ENCODE measurements at places on chromosomes 7 and 10. TPM values are rescaled to one million over a fixed set of nuclear protein-coding genes. Genes with fewer than 3 reads are reported as not detected.
A peak's percentile ranks its signal among the peaks of the same experiment; 100 is the strongest.

Gene ADAM22
- 2.6 TPM for total RNA-seq

Gene CPA2
- total RNA-seq: not detected

Gene C10orf67
- 0.93 TPM for total RNA-seq

Gene ZNF117
- total RNA-seq: 13.3 TPM

- H3K4me1 ChIP-seq: no peaks in the 10 kb centered on the region
- H3K27me3 ChIP-seq: no peaks in the 10 kb centered on the region
- H3K4me3 ChIP-seq: no peak overlapping the region
- DNase-seq: no peak
- H3K27ac ChIP-seq: no peak overlapping the region
Observed at GRCh38 chr10:62352356-62352970, 21.7 kb upstream of the ZNF365 start.

GRCh38 chr10:85925201-85925750 lies 441.3 kb downstream of the GRID1 start:
- H3K36me3 ChIP-seq: no peaks in the 10 kb centered on the region
- DNase-seq: no peak
- H3K27ac ChIP-seq: no peak overlapping the region
- H3K4me1 ChIP-seq: no peaks in the 10 kb centered on the region
- no peak overlapping the region for H3K4me3 ChIP-seq
- H3K27me3 ChIP-seq: no peaks in the 10 kb centered on the region

- no peaks in the 10 kb centered on the region for H3K27me3 ChIP-seq
- no peaks in the 10 kb centered on the region for H3K36me3 ChIP-seq
- H3K4me1 ChIP-seq: no peaks in the 10 kb centered on the region
- no peak for DNase-seq
Observed at GRCh38 chr10:34762603-34763299, 52.3 kb downstream of the PARD3 start.

GRCh38 chr7:120785095-120785494 lies 72.8 kb downstream of the TSPAN12 start:
- no peak overlapping the region for H3K4me3 ChIP-seq
- no peak overlapping the region for H3K27ac ChIP-seq

DNA sequence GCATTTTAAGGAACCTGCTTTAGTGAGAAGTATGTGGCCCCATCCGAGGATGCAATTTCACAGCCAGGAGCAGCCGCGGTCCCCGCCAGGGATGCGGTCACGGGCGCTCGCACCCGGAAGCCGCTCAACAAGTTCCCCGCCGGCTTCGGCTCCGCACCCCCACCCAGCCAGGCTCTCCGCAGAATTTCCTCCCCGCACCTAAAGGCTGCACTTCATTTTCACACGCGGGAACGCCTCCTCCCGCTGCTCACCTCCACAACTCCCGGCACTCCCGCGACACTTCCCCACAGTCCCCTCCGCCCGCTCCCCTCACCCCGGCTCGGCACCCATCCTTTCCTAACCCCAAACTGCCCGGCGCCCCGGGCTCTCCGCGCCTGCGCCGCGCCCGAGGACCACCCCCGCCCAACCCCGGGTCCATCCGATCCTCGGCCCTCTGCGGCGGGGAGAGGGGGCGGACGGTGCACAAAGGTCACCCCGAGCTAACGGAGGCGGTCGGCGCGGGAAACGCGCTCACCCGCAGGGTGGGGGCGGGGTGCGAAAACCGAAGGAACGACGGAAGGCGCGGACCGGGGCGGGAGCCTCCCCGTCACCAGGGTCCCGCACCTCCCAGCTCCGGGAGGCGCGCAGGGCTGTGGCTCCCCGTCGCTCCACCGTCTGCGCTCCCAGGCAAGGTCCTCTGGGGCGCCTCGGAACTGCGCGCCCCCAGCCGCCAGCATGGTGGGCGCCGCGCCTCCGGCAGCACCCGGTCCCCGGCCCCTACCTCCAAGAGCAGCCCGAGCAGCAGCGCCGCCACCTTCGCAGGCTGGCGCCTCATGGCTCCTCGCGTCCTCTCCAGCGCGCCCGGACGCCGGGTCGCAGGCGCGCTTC lies 558 bp downstream of the VOPP1 start:
- peak; percentile 61 for DNase-seq
- no peaks in the 10 kb centered on the region for H3K36me3 ChIP-seq
- peak overlapping the region; percentile 85 for H3K27ac ChIP-seq
- H3K4me3 ChIP-seq: peak overlapping the region; percentile 89
- H3K27me3 ChIP-seq: no peaks in the 10 kb centered on the region
- H3K4me1 ChIP-seq: peaks cover 52% of the 10 kb centered on the region

DNA sequence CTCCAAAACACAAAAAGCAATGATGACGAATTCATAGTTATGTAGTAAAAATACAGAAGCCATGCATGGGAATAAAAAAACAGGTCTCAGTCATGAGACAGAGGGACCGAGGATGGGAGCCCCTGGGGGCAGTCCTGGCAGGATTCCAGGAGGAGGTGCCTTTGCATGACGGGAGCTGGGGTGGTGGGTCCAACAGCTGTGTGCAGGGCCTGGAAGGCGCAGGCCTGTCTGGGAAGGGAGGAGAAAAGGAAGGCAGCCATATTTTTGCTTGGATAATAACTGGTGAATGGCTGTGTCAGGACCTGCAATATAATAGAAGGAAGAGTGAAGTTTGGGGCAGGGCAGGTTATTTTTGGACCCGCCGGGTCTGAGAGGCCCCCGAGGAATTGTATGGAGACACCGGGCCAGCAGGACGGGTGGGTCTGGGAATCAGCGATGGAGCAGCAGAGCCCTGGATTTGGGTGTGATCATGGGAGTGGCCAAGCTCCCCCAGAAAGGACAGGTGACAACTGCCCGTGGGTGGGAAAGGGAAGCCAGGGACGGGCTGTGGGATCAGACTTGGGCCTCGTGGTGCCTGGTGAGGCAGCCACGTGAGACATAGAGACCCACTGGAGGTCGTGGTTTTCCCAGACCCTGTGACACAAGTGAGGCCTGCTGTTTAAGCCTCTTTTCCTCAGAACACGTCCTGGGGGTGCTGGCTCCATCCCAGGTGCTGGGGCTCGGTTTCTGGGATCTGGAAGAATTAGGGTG lies 2.9 kb upstream of the JAKMIP3 start:
- H3K27ac ChIP-seq: no peak overlapping the region
- peaks cover 67% of the 10 kb centered on the region for H3K27me3 ChIP-seq
- H3K4me3 ChIP-seq: no peak overlapping the region
- H3K4me1 ChIP-seq: no peaks in the 10 kb centered on the region

- H3K27ac ChIP-seq: no peak overlapping the region
- H3K4me3 ChIP-seq: no peak overlapping the region
- no peaks in the 10 kb centered on the region for H3K27me3 ChIP-seq
- H3K4me1 ChIP-seq: no peaks in the 10 kb centered on the region
- no peaks in the 10 kb centered on the region for H3K36me3 ChIP-seq
Observed at GRCh38 chr7:18916826-18917225, 200.6 kb downstream of the TWIST1 start.

GRCh38 chr7:1156782-1157535 lies 3.0 kb downstream of the ZFAND2A start:
- peaks cover 11% of the 10 kb centered on the region for H3K4me1 ChIP-seq
- H3K4me3 ChIP-seq: no peak overlapping the region
- no peaks in the 10 kb centered on the region for H3K27me3 ChIP-seq
- no peak overlapping the region for H3K27ac ChIP-seq
- H3K36me3 ChIP-seq: no peaks in the 10 kb centered on the region

DNA sequence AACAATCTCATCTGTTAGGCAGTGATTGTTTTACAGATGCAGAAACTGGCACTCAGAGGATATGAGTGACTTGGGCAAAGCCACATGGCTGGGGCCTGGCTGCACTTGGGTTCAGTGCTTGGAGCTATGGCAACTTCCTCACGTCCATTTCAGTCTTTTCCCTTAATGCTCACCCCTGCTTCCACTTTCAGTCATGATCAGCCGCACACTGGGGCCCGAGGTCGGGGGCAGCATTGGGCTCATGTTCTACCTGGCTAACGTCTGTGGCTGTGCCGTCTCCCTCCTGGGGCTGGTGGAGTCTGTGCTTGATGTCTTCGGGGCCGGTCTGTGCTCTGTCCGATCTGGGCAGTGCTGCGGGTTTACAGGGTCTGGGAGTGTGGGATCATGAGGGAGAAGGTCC lies 3.0 kb downstream of the SLC12A9 start:
- H3K4me3 ChIP-seq: no peak overlapping the region
- no peak for DNase-seq
- peaks cover 26% of the 10 kb centered on the region for H3K4me1 ChIP-seq
- H3K27ac ChIP-seq: no peak overlapping the region
- H3K36me3 ChIP-seq: no peaks in the 10 kb centered on the region
- H3K27me3 ChIP-seq: no peaks in the 10 kb centered on the region

GRCh38 chr10:6229746-6230145 lies 27.0 kb downstream of the PFKFB3 start:
- H3K4me3 ChIP-seq: no peak overlapping the region
- H3K4me1 ChIP-seq: no peaks in the 10 kb centered on the region
- no peak for DNase-seq
- no peaks in the 10 kb centered on the region for H3K27me3 ChIP-seq
- no peaks in the 10 kb centered on the region for H3K36me3 ChIP-seq

GRCh38 chr7:96401200-96401599 lies 79.3 kb upstream of the SLC25A13 start:
- no peaks in the 10 kb centered on the region for H3K4me1 ChIP-seq
- no peaks in the 10 kb centered on the region for H3K27me3 ChIP-seq
- no peaks in the 10 kb centered on the region for H3K36me3 ChIP-seq
- no peak overlapping the region for H3K4me3 ChIP-seq

GRCh38 chr7:13839063-13839462 lies 150.4 kb downstream of the ETV1 start:
- H3K36me3 ChIP-seq: no peaks in the 10 kb centered on the region
- H3K4me3 ChIP-seq: no peak overlapping the region
- no peaks in the 10 kb centered on the region for H3K27me3 ChIP-seq
- no peaks in the 10 kb centered on the region for H3K4me1 ChIP-seq
- no peak overlapping the region for H3K27ac ChIP-seq

- no peaks in the 10 kb centered on the region for H3K27me3 ChIP-seq
- H3K4me3 ChIP-seq: no peak overlapping the region
- H3K4me1 ChIP-seq: no peaks in the 10 kb centered on the region
- H3K27ac ChIP-seq: no peak overlapping the region
Observed at GRCh38 chr10:88687853-88688467, 18.1 kb upstream of the LIPK start.

- H3K4me3 ChIP-seq: no peak overlapping the region
- peaks cover 31% of the 10 kb centered on the region for H3K27me3 ChIP-seq
- H3K36me3 ChIP-seq: no peaks in the 10 kb centered on the region
- H3K4me1 ChIP-seq: no peaks in the 10 kb centered on the region
- no peak overlapping the region for H3K27ac ChIP-seq
Observed at GRCh38 chr7:44221231-44221791, 20.5 kb downstream of the YKT6 start.

DNA sequence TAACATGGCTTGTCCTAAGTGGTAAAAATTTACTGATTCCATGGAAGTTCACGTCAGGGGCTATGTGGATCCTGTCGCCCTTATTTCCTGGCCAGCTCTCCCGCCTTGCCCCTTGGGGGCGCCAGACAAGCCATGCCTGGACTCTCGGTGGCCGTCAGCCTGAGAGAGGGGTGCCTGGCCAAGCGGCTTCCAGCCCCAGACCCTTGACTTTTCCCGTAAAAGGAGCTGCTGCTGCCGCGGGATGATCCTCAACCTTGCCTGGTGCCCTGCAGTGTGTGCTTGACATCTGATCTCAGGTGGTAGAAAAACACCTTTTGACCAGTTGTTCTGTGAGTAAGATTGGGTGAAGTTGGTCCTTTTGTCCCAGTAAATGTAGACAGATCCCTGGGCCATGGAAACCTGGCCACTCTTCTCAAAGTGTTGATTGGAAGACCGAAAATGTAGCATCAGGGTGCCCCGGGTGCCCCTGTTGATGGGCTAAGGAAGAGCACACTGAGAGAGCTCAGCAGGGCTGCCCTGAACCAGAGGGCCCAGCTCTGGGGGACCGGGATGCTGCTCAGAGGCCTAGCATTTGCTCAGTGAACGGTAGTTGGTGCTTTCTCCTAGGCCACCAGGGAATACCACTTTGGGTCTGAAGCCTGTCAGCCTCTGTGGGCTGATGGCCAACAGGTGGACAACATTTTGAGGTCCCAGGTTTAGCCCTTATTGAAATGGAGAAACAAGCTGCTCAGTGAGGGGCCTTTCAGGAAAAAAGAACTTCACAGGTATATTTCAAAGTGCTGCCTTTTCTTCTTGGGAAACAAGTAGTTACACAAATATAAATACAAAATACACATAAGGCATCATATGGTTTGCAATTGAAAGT lies 162.5 kb downstream of the LRMDA start:
- no peak overlapping the region for H3K4me3 ChIP-seq
- no peak for DNase-seq
- H3K4me1 ChIP-seq: no peaks in the 10 kb centered on the region
- H3K36me3 ChIP-seq: no peaks in the 10 kb centered on the region
- H3K27me3 ChIP-seq: no peaks in the 10 kb centered on the region
- H3K27ac ChIP-seq: no peak overlapping the region

- no peak overlapping the region for H3K4me3 ChIP-seq
- peaks cover 22% of the 10 kb centered on the region for H3K36me3 ChIP-seq
- H3K4me1 ChIP-seq: peaks cover 15% of the 10 kb centered on the region
- DNase-seq: no peak
Observed at GRCh38 chr10:119133949-119134348, 30.0 kb downstream of the DENND10 start.

DNA sequence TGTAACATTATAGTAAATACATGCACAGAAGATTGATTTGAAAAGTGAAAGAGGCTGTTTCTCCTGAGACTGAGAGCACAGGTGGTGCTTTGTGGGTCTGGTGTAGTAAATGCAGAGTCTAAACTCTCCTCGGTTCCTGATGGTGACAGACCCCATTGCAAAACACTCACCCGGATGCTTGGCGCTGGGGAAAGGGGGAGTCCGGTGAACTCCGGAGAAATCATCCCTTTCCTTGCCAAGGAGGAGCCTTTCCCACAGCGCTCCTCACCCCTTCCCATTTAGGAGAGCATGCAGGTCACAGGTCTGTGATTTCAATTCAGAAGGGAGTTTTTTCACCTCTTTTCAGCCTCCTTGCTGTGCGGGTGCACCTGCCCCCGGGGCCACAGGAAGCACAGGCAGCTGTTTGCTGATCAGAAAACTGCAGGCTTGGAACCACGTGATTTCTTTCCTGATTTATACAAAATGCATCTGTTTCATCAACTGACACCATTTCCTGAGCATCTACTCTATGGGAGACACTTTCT lies 75.6 kb upstream of the LYZL2 start:
- H3K27ac ChIP-seq: no peak overlapping the region
- no peak overlapping the region for H3K4me3 ChIP-seq
- H3K27me3 ChIP-seq: no peaks in the 10 kb centered on the region
- H3K4me1 ChIP-seq: no peaks in the 10 kb centered on the region
- H3K36me3 ChIP-seq: no peaks in the 10 kb centered on the region

DNA sequence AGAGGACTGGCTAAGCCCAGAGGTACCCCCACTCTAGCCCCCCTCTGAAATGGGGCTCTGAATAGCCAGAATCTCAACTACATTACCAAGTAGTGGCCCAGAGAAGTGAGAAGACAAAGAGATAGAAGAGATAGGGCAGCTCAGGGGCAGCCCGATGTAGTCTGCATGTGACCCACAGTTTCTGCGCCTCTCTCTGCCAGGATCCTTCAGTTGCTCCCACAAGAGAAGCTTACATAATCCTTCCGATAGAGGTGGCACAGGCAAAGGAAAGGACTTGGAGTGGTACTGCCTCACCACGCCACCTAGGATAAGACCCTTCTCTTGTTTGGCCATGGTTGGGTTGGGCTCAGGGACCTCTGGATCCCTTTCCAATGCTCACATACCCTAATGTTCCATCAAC lies 5.4 kb upstream of the PDE1C start:
- H3K27me3 ChIP-seq: peaks cover 21% of the 10 kb centered on the region
- H3K4me3 ChIP-seq: no peak overlapping the region
- no peaks in the 10 kb centered on the region for H3K36me3 ChIP-seq
- no peak overlapping the region for H3K27ac ChIP-seq
- H3K4me1 ChIP-seq: no peaks in the 10 kb centered on the region

- H3K4me1 ChIP-seq: no peaks in the 10 kb centered on the region
- no peak overlapping the region for H3K4me3 ChIP-seq
- no peak for DNase-seq
- H3K36me3 ChIP-seq: no peaks in the 10 kb centered on the region
- no peaks in the 10 kb centered on the region for H3K27me3 ChIP-seq
- no peak overlapping the region for H3K27ac ChIP-seq
Observed at GRCh38 chr10:88908194-88908593, 28.1 kb downstream of the STAMBPL1 start.
